ENCODE measurements at places on chromosomes 6 and 20. TPM values are rescaled to one million over a fixed set of nuclear protein-coding genes. Genes with fewer than 3 reads are reported as not detected.

DNA sequence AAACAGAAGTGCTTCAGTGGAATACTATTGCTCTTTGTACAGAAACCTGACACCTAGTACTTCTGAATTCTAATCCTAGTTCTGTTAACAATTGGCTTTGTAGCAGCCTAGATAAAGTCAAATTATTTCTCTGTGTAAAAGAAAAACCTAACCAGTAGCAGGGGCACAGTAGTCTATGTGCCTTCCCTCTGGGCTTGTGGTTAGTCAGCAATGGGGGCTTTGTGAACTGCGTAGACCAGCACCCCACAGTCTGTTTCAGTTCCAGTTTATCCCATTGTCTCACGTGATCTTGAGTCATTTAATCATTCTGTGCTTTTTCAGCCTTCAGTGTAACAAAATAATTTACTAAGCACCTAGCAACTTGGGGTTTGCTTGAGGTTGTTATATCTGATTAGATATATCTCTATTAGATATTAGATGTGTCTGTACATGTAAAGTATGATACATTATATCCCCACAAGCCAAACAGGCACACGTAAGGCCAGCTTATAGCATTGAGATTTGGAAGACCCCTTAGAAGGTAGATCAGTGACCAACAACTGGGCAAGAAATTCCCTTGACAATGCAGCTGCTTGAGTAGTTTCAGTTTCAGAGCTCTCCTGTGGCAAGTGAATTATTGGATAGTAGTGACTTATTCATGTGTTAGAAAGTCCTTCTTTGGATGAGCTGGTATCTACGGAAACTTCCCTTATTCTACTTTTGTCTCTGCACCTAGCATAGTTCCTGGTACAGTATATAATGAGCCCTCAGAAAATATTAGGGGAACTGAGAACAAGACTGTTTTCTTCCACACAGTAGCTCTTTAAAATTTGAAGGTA is 27.9 kb upstream of the CCR6 start:
- no peaks in the 10 kb centered on the region for H3K4me1 ChIP-seq
- no peaks in the 10 kb centered on the region for H3K36me3 ChIP-seq
- H3K4me3 ChIP-seq = no peak overlapping the region
- no peaks in the 10 kb centered on the region for H3K27me3 ChIP-seq

DNA sequence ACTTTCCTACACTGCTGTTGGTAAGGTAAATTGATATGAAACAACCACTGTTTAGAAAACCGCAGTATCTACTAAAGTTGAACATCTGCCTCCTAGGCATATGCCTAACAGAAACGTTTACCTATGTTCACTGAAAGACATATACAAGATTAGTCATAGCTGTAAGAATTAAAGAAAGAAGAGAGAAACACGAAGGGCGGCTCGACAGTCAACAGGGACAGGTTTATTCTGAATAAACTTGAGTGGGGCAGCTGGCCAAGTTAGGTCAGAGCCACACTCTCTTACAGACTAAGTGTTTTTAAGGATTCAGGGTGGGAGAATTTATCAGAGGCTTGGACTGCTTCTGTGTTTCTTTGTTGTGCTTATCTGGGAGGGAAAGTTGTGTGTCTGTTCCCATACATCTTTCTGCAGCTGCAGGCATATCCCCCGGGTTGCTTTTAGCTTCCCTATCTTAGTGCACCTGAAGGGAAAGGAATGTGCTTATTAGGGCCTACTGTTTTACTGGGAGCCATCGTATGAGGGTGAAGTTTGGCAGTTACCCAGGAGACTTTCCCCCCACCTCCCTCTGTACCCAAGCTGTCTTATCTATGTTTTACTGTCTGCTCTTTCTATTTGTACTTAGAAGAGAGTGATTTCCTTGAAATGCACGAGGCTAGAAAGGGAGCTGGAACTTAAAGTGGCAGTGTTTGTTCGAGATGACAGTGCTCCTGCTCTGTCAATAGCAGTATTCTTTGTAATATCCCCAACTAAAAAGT is 20.4 kb downstream of the PROCR start:
- no peaks in the 10 kb centered on the region for H3K27me3 ChIP-seq
- no peak for DNase-seq
- H3K36me3 ChIP-seq = 0 out of 2 replicates have a peak, but pooled peaks cover 4% of the 10 kb centered on the region
- no peak overlapping the region for H3K27ac ChIP-seq
- H3K4me1 ChIP-seq = no peaks in the 10 kb centered on the region

Gene THBS2
- 0.39 TPM for total RNA-seq

- no peak for DNase-seq
- no peaks in the 10 kb centered on the region for H3K27me3 ChIP-seq
- no peak overlapping the region for H3K4me3 ChIP-seq
- H3K4me1 ChIP-seq = no peaks in the 10 kb centered on the region
Measured at GRCh38 chr6:89244241-89244985, 27.3 kb upstream of the GABRR1 start.

- H3K27me3 ChIP-seq = no peaks in the 10 kb centered on the region
- no peak overlapping the region for H3K4me3 ChIP-seq
- DNase-seq = no peak
- H3K27ac ChIP-seq = no peak overlapping the region
- H3K4me1 ChIP-seq = no peaks in the 10 kb centered on the region
Measured at GRCh38 chr6:133673056-133673455, 215.9 kb upstream of the TCF21 start.

Gene GRM1
- not detected for total RNA-seq

Gene PPP1R16B
- 0.52 TPM for total RNA-seq

Gene ARMC12
- 0.79 TPM for total RNA-seq

Gene HLA-A
- total RNA-seq = 251 TPM

DNA sequence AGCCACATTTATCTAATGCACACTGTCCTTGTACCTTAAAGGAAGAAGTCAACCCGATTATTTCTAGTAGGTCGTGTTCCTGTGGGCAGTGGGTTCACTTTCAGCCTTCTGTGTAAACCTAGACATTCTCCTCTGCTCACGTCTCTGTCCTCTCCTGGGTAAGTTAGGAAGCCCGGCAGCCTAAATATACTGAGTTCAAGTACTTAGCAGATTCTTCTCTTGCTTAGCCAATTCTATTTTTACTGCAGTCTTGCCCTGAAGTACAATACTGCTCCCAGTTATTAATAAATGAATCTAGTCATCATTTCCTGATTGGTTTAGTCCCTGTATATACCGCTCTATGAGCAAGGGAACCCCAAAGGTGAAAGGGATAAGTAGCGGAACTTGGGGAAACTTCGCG is 14.6 kb upstream of the GPR63 start:
- H3K4me1 ChIP-seq = no peaks in the 10 kb centered on the region
- DNase-seq = no peak
- H3K4me3 ChIP-seq = no peak overlapping the region
- no peaks in the 10 kb centered on the region for H3K36me3 ChIP-seq
- H3K27ac ChIP-seq = no peak overlapping the region
- no peaks in the 10 kb centered on the region for H3K27me3 ChIP-seq

DNA sequence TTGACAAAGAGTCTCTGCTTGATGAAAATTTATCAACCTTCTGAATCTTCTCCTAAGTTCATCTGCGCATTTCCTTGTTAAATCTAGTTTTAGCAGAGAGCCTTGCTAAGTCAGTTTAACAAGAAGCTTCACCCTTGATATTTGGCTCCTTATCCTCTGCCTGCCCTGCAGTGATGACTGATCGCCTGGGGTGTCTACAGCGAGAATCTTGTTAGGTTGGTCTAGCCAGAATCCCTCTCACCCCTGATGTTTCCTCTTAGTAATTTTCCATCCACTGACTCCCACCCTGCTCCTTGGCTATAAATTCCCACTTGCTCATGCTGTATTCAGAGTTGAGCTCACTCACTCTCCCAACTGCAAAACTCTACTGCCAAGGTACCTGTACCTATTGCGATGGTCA is 114.1 kb downstream of the TENT5A start:
- no peaks in the 10 kb centered on the region for H3K36me3 ChIP-seq
- no peak for DNase-seq
- H3K27me3 ChIP-seq = no peaks in the 10 kb centered on the region
- no peaks in the 10 kb centered on the region for H3K4me1 ChIP-seq

Gene KIAA0408
- 0.25 TPM for total RNA-seq
